ENCODE measurements at places on chromosomes 5 and 9.
A peak's percentile ranks its signal among the peaks of the same experiment; 100 is the strongest.

DNA sequence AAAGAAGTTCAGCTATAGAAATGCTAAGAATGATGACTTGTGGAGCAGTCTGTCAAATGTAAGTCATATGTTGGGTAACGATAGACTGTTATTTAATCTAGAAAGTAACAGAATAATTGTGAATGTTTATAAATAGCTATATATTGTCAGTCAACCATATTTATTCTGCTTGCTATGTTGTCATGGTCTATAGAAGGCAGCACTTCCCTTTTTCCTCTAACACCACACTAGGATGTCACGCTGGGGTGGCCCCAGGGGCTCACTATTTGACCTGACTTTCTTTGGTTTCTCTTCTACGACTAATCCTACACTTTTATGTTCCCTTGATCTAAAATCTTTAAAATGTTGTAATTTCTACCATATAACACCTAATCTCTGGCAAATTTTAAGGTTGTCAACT, 20.5 kb downstream of the ERAP2 start:
- DNase-seq: no peak

- no peak for DNase-seq
These were observed 205.1 kb downstream of the SNCAIP start for GRCh38 chr5:122517091-122517490.

- no peak for DNase-seq
These were observed 1716.1 kb upstream of the C9orf72 start for GRCh38 chr9:29289365-29289764.

DNA sequence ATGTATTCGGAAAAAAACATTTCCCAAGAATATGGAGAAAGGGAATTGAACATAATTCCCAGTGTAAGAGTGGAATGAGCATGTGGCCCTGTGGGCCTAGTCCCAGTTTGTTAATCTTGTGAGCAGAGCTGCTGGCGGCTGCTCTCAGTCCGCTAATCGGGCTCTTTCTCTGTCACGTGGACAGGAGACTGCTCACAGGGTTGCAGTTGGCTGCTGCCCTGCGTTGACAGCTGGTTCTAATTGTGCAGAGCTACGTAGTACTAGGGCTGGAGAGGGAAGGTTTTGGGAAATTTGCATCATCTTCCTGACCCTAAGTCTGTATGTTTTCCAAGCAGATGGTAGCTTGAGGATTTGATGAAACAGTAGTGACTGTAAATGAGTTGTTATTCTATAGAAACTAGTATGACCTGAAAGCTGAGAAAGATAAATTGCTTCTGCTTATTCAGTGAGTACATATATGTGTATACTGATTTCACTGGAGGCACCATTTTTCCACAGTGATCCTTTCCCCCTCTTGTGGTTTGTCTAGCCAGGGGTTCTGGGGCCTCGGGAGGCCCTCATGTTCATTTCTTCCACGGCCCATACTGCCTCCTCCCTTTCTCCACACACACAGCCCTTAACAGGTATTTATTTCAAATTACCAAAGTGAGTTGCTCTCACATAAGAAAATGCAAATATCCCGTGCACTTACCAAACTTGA, 100.6 kb downstream of the ANGPTL2 start:
- peak; percentile 76 for DNase-seq

DNA sequence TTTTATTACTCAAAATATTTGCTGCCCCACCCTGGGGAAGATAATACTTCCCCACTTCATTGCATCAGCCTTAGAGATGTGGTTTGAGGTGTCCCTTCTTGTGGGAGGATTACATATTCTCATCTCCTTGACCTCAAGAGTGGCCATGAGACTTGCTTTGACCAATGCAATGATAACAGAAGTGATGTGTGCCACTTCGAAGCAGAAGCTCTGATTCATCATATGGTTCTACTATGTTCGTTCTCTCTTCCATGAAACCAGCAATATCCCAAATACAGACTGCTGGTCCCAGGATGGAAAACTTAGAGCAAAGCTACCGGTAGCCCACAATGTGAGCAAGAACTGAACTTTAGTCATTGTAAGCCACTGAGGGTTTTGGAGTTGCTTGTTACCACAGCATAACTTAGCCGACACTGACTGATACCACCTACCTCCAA, 92.0 kb downstream of the THBS4 start:
- DNase-seq: no peak

DNA sequence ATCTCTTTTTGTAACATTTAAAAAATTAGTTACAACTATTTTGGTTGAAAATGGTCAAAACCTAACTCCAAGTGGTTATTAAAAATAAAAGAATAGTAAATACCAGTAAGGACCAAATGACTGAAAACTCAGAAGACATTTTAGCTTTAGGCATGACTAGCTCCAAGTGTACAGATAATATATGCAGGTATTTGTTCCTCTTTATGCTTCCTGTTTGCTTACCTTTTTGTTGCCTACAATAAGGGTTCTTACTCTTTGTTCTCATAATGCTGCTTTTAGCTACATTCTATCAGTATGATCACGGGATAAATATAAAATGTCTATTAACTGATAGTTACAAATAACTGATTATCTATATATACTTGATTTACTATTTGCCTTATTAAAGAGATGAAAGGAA, 259.6 kb downstream of the CDH12 start:
- no peak for DNase-seq

DNA sequence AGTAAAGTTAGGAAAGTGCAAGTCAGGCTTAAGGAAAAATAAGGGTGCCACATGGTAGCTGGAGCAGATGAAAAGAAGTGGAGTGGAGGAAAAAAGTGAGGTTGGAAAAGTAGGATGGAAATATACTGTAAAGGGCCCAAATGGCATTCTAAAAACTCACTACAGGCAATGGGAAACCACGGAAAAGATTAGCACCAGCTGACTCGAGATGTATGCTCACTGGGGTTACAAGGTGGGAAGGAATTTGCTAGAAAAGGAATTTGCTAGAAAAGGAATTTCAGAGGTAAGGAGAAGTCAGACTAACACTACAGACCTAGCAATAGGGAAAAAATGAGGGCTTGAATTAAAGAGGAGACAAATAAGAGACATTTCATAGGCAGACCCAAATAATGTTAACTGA, 3.6 kb downstream of the PSMD5 start:
- no peak for DNase-seq

GRCh38 chr5:175550055-175550805, 71.9 kb downstream of the SFXN1 start:
- no peak for DNase-seq

GRCh38 chr5:124742983-124743601, 3.3 kb downstream of the ZNF608 start:
- DNase-seq: no peak

Measured in SHP77 treated with DMSO at 0.1 percent for 48 hours (cell line).